Ovary (tissue), 10 donors: ENCODE measurements at places on chromosomes 7 and 10. TPM values are rescaled to one million over a fixed set of nuclear protein-coding genes. Genes with fewer than 3 reads are reported as not detected.

DNA sequence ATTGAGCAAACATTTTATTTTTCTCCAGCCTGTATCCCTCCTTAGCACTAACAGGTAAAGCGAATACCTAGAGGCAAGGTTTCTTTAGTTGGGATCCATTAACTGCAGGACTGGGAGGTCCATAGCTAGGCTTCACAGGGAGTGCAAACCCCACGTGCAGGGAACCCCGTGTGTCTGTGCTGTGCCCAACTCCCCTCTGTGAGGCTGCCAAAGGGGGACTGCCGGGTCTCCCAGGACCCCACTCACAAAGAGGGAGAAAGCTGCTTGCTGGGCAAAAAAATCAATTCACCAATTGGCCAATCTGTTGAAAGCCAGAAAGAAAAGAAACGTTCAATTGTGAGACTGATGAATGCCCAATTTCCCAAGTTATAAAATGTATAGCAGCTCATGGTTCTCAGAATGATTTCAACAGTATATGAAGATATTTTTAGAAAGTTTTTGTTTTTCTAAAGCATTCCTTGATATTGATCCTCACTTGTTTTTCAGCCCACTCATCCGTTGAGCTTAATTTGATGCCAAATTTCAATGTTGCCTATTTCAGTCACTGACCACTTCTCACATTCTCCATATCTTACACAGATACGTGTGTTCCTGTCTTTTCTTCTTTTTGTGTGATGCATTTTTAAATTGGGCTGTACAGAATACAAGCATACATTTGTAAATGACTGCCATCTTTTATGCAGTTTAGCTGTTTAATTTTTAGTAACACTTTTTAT, 202.7 kb upstream of the PRSS58 start:
- H3K4me3 ChIP-seq = no peak overlapping the region
- H3K27me3 ChIP-seq = no peaks in the 10 kb centered on the region
- H3K27ac ChIP-seq = no peak overlapping the region
- no peaks in the 10 kb centered on the region for H3K36me3 ChIP-seq

GRCh38 chr10:102758240-102758932, 14.6 kb downstream of the WBP1L start:
- peak overlapping the region; percentile 1 for H3K4me3 ChIP-seq
- no peaks in the 10 kb centered on the region for H3K27me3 ChIP-seq
- peak overlapping the region; percentile 10 for H3K27ac ChIP-seq
- no peaks in the 10 kb centered on the region for H3K36me3 ChIP-seq

DNA sequence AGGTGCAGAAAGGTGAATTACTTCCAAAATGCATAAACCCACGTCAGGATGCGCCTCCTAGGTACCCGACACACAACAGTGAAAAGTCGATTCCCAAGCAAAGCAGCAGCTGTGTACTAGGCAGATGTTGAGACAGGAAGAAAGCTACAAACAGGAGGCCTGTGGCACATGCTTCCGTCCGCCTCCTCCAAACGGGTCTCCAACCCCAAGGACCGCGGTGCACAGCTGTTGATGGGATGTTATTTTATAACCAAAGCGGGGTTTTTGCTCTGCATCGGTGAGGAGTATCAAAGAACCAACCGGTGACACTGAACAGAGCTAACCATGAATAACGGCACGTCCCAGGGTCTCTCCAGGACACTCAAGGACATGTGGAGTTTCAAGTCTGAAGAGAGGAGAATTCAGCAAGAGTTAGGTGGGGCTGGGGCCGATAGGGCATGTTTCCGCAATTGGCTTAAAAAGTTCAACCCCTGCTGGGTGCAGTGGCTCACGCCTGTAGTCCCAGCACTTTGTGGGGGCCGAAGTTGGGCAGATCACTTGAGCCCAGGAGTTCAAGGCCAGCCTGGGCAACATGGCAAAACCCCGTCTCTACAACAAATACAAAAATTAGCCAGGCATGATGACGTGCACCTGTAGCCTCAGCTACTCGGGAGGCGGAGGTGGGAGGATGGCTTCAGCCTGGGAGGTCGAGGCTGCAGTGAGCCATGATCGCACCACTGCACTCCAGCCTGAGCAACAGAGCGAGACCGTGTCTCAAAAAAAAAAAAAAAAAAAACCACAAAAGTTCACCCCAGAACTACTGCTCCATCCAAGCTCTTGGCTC, 108.0 kb downstream of the SMURF1 start:
- no peak overlapping the region for H3K27ac ChIP-seq
- H3K4me1 ChIP-seq = no peaks in the 10 kb centered on the region
- no peaks in the 10 kb centered on the region for H3K36me3 ChIP-seq
- H3K27me3 ChIP-seq = no peaks in the 10 kb centered on the region
- no peak for DNase-seq

- no peak for DNase-seq
- H3K4me1 ChIP-seq = peaks cover 3% of the 10 kb centered on the region
- no peaks in the 10 kb centered on the region for H3K27me3 ChIP-seq
- H3K4me3 ChIP-seq = no peak overlapping the region
- H3K36me3 ChIP-seq = no peaks in the 10 kb centered on the region
- no peak overlapping the region for H3K27ac ChIP-seq
These were observed 40.2 kb downstream of the FBH1 start for GRCh38 chr10:5930272-5930671.

DNA sequence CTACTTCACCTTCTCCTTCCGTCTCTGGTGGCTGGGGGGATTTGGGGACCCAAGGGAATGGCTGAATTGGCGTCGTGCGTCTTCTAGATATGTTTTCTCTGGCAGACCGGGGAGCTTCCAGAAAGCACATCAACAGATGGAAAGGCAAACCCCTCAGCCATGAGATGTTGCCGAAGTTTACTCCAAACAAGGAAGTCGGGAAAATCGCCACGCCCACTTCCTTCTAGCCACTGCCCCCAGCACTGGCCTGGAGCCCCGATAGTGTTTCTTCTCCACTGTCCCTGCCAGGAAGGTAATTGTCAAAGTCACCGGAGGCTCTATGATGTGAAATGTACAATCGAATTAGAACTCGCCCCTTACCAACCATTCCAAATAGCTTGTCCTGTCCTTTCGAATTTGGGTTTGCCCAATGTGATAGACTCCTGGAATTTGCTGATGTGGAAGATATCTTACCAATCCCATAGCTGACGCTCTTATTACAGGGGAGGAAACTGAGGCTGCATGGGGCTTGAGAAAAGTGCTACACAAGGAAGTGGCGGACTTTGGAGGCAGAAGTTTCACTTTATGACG, 191.0 kb downstream of the LSM5 start:
- H3K36me3 ChIP-seq = no peaks in the 10 kb centered on the region
- H3K27ac ChIP-seq = no peak overlapping the region
- H3K4me3 ChIP-seq = peak overlapping the region; percentile 28
- H3K27me3 ChIP-seq = no peaks in the 10 kb centered on the region
- H3K4me1 ChIP-seq = peaks cover 1% of the 10 kb centered on the region

GRCh38 chr7:17132726-17133125, 165.7 kb upstream of the AHR start:
- no peaks in the 10 kb centered on the region for H3K4me1 ChIP-seq
- no peak overlapping the region for H3K27ac ChIP-seq
- H3K27me3 ChIP-seq = no peaks in the 10 kb centered on the region
- H3K36me3 ChIP-seq = no peaks in the 10 kb centered on the region
- H3K4me3 ChIP-seq = no peak overlapping the region

DNA sequence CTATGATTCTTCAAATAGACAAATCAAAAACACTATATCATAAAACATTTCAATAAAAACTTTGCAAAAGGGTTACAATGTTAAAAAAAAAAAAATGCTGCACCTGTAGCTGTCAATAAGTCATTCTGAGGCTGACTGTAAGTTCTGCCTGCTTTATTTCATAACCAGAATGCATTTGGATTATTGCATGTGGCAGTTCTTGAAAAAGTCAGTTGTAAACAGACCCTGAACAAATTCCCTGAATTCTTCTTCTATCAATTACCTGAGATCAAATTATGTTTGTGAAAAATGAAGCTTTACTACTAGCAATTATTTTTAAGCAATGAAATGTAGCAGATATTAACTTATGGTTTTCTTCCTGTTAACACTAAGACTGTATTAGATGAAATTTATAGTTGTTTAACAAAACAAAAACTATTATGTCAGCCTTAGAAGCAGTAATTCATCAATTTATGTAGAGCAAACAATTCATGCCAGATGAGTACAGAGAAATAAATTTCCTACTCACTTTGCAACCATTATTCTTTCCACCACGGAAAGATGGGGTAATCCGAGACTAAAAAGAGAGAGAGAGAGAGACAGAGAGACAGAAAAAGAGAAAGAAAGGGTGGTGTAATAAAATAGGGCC, 107.8 kb downstream of the SFMBT2 start:
- H3K4me3 ChIP-seq = no peak overlapping the region
- peaks cover 7% of the 10 kb centered on the region for H3K4me1 ChIP-seq
- H3K36me3 ChIP-seq = no peaks in the 10 kb centered on the region
- no peak for DNase-seq
- no peak overlapping the region for H3K27ac ChIP-seq

The YWHAG gene
- 107 TPM for total RNA-seq

The PHKG1 gene
- 1.8 TPM for total RNA-seq
